IMR-90 (cell line): ENCODE measurements at places on chromosomes 3 and 15.
A peak's percentile ranks its signal among the peaks of the same experiment; 100 is the strongest.

DNA sequence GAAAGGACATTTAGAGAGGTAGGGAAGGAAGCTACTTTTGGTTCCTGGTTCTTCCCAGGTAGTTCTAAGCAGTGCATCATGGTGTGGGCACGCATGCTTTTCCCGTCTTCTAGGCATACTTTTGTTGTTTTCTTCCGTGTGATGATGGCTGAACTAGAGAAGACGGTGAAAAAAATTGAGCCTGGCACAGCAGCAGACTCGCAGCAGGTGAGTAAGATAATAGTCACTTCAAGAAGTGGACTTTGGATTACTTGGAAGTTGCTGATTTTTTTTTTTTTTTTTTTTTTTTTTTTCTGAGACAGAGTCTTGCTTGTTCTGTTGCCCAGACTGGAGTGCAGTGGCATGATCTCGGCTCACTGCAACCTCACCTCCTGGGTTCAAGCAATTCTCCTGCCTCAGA is 17.9 kb downstream of the FANCD2OS start:
- peaks cover 8% of the 10 kb centered on the region; the same call in 1 of the 2 replicates for H3K36me3 ChIP-seq
- H3K27ac ChIP-seq, result no peak overlapping the region
- no peak overlapping the region for H3K4me3 ChIP-seq
- H3K4me1 ChIP-seq, result no peaks in the 10 kb centered on the region
- H3K27me3 ChIP-seq, result no peaks in the 10 kb centered on the region
- no peak for DNase-seq

DNA sequence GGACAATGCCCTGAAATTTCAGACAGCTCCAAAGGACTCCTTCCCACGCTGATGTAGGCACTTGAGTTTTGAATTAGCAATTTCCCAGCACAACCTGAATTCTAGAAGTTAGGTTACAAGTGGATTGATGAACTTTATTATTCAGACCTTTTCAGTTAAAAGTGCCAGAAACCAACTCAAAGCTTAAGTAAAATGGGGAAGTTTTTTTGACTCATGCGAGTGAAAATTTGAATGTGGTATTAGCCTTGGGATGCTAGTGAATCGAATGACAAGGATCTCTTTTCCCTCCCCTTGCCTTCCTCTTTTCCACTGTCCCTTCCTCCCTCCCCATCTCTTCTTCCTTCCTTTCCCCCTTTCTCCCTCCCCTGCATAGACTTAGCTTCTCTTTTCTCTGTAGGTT is 295.1 kb upstream of the PROK2 start:
- no peaks in the 10 kb centered on the region for H3K4me1 ChIP-seq
- H3K4me3 ChIP-seq, result no peak overlapping the region
- peaks cover 4% of the 10 kb centered on the region for H3K27me3 ChIP-seq
- no peak overlapping the region for H3K27ac ChIP-seq
- no peaks in the 10 kb centered on the region for H3K36me3 ChIP-seq
- no peak for DNase-seq

DNA sequence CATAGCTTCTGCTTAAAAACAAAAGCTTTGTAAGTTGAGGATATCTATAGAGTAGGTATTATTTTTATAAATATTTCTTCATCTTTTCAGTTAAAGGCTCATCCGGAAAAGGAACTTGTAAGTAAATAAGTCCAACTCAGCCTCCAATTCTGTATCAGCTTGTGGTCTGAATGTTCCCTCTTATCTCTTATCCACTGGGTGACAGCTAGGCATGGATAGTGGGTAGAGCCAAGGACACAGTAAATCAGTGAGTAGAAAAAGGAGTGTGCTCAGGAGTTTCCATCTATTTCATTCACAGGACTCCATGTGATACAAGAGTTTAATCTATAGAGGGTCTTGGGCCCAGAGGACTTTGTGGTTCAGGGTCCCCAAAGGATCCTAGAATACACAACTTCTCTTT is 50.9 kb downstream of the FRMD5 start:
- DNase-seq, result no peak
- H3K36me3 ChIP-seq, result no peaks in the 10 kb centered on the region
- no peak overlapping the region for H3K27ac ChIP-seq
- no peaks in the 10 kb centered on the region for H3K4me1 ChIP-seq

DNA sequence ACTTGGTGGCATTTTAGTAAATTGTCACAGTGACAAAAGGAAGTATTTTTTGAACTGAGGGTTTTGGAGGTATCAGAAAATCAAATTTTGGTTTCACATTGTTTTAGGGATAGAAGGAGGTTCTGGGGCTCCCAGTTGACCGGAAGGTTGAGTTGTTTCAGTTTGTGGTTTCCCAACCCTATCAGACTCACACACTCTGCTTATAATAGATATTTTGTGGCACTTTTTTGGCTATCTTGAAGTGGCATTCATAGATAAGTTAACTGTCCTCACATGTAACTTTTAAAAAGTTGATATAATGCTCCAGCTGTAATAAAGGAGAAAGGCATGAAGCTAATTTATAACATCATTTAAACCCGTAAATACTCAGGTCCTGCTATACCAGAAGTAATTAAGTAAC is 12.8 kb downstream of the ARMC8 start:
- no peaks in the 10 kb centered on the region; the same call in 1 of the 2 replicates for H3K36me3 ChIP-seq
- H3K27me3 ChIP-seq, result no peaks in the 10 kb centered on the region
- DNase-seq, result no peak
- H3K27ac ChIP-seq, result no peak overlapping the region
- H3K4me1 ChIP-seq, result no peaks in the 10 kb centered on the region

- H3K4me1 ChIP-seq, result no peaks in the 10 kb centered on the region
- H3K27ac ChIP-seq, result no peak overlapping the region
- DNase-seq, result no peak
- no peaks in the 10 kb centered on the region for H3K36me3 ChIP-seq
These were observed 118.0 kb upstream of the SLC24A5 start for GRCh38 chr15:48002767-48003166.

DNA sequence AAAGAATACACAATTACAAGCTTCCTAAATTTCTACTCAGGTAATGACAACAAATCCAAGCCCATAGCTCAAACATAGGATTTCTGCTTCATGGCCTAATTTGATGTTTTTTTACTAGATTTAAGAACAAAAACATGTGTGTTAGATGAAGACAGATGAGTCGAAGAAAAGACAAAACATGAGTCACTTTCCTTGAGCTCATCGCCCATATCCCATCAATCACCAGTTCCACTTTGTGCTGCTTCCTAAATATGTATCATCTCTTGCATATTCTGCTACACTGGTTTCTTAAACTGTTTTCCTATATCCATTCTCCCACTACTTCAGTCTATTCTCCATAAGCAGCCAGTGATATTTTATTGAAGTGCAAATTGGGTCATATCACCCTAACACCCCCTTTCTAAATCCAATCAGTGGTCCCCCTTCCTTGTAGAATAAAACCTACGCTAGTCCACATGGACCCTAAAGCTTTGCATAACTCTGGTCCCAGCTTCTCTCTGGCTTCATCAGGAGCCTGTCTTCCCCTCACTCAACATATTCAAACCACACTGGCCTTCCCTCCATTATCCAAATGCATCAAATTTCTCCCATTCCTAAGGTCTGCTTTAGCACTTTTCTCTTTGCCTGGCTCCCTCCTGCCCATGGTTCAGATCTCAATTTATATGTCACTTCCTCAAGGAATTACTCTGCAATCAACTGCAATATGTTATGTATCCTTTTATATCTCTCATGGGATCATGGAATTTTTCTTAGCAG is 1033.9 kb downstream of the FHIT start:
- H3K27me3 ChIP-seq, result no peaks in the 10 kb centered on the region
- H3K4me3 ChIP-seq, result no peak overlapping the region
- no peak overlapping the region for H3K27ac ChIP-seq
- DNase-seq, result peak; percentile 2
- H3K4me1 ChIP-seq, result no peaks in the 10 kb centered on the region

GRCh38 chr15:74380361-74381189 is 13.1 kb upstream of the CYP11A1 start:
- H3K4me3 ChIP-seq, result no peak overlapping the region
- no peak overlapping the region for H3K27ac ChIP-seq
- DNase-seq, result no peak
- H3K27me3 ChIP-seq, result no peaks in the 10 kb centered on the region

GRCh38 chr3:98580401-98581386 is 12.7 kb downstream of the CPOX start:
- H3K27me3 ChIP-seq, result no peaks in the 10 kb centered on the region
- no peak overlapping the region for H3K27ac ChIP-seq
- H3K4me3 ChIP-seq, result no peak overlapping the region
- peaks cover 17% of the 10 kb centered on the region for H3K36me3 ChIP-seq
- no peak for DNase-seq

- DNase-seq, result no peak
- no peak overlapping the region for H3K4me3 ChIP-seq
- H3K36me3 ChIP-seq, result no peaks in the 10 kb centered on the region
- no peak overlapping the region for H3K27ac ChIP-seq
These were observed 15.0 kb upstream of the FAM174B start for GRCh38 chr15:92670621-92671020.

- no peak for DNase-seq
- no peaks in the 10 kb centered on the region for H3K36me3 ChIP-seq
- H3K4me3 ChIP-seq, result no peak overlapping the region
- peaks cover 3% of the 10 kb centered on the region; the same call in 1 of the 2 replicates for H3K27me3 ChIP-seq
- peaks cover 4% of the 10 kb centered on the region; the same call in 1 of the 2 replicates for H3K4me1 ChIP-seq
These were observed 11.2 kb upstream of the ABTB1 start for GRCh38 chr3:127661600-127661999.

GRCh38 chr3:8519156-8519555 is 17.5 kb downstream of the LMCD1 start:
- H3K27me3 ChIP-seq, result no peaks in the 10 kb centered on the region
- peaks cover 5% of the 10 kb centered on the region for H3K36me3 ChIP-seq
- H3K4me1 ChIP-seq, result peaks cover 20% of the 10 kb centered on the region
- DNase-seq, result peak; percentile 90
- no peak overlapping the region; the same call in 1 of the 2 replicates for H3K27ac ChIP-seq

- no peaks in the 10 kb centered on the region for H3K36me3 ChIP-seq
- peaks cover 25% of the 10 kb centered on the region for H3K4me1 ChIP-seq
- no peak for DNase-seq
These were observed 146.1 kb upstream of the TPM1 start for GRCh38 chr15:62896380-62896866.

GRCh38 chr3:11510356-11510755 is 133.4 kb downstream of the VGLL4 start:
- no peak for DNase-seq
- H3K27ac ChIP-seq, result peak overlapping the region; percentile 16; the same call in 1 of the 2 replicates
- peaks cover 22% of the 10 kb centered on the region for H3K4me1 ChIP-seq
- H3K4me3 ChIP-seq, result no peak overlapping the region

GRCh38 chr3:151386056-151386455 is 1.5 kb upstream of the P2RY12 start:
- no peak overlapping the region for H3K4me3 ChIP-seq
- H3K36me3 ChIP-seq, result no peaks in the 10 kb centered on the region
- no peaks in the 10 kb centered on the region for H3K27me3 ChIP-seq
- no peaks in the 10 kb centered on the region for H3K4me1 ChIP-seq

- H3K27ac ChIP-seq, result no peak overlapping the region
- H3K4me3 ChIP-seq, result no peak overlapping the region
- DNase-seq, result peak; percentile 49
- H3K36me3 ChIP-seq, result no peaks in the 10 kb centered on the region
- H3K27me3 ChIP-seq, result no peaks in the 10 kb centered on the region; the same call in 1 of the 2 replicates
These were observed 48.8 kb upstream of the PRTG start for GRCh38 chr15:55791551-55792400.

GRCh38 chr3:49269443-49270155 is 7.4 kb downstream of the C3orf62 start:
- H3K36me3 ChIP-seq, result peaks cover 5% of the 10 kb centered on the region; the same call in 1 of the 2 replicates
- no peaks in the 10 kb centered on the region for H3K27me3 ChIP-seq
- H3K27ac ChIP-seq, result no peak overlapping the region
- no peak overlapping the region for H3K4me3 ChIP-seq

GRCh38 chr3:66224220-66224619 is 3.4 kb downstream of the SLC25A26 start:
- DNase-seq, result no peak
- H3K4me1 ChIP-seq, result no peaks in the 10 kb centered on the region
- H3K4me3 ChIP-seq, result no peak overlapping the region
- no peaks in the 10 kb centered on the region for H3K36me3 ChIP-seq
- no peak overlapping the region for H3K27ac ChIP-seq

DNA sequence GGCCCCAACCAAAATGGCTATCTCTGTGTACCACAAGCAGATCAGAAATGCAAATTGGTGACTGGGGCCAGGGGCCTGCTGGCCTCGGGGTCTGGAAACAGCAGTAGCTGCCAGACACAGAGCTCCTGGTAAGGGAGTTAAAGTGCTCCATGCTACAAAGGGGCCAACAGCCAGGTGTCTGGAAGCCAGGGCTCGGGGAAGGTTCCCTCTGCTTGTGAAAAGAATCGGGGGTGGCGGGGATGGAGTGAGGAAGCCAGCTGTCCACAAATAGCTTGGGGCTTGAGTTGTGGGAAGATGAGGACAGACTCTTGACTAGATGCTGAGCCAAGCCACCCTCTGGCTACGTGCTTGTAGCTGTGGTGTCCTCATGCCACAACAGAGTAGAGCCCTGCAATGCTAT is 39.3 kb downstream of the CHRD start:
- H3K4me3 ChIP-seq, result no peak overlapping the region
- peaks cover 19% of the 10 kb centered on the region for H3K27me3 ChIP-seq
- H3K27ac ChIP-seq, result no peak overlapping the region
- no peaks in the 10 kb centered on the region for H3K36me3 ChIP-seq
- H3K4me1 ChIP-seq, result no peaks in the 10 kb centered on the region
- no peak for DNase-seq

- H3K4me1 ChIP-seq, result peaks cover 11% of the 10 kb centered on the region
- H3K27me3 ChIP-seq, result no peaks in the 10 kb centered on the region
- H3K36me3 ChIP-seq, result no peaks in the 10 kb centered on the region
- no peak overlapping the region for H3K4me3 ChIP-seq
- H3K27ac ChIP-seq, result no peak overlapping the region; the same call in none of the 2 replicates
- peak; percentile 94 for DNase-seq
These were observed 49.7 kb upstream of the FBN1 start for GRCh38 chr15:48695088-48695826.

GRCh38 chr3:140187028-140187427 is 252.0 kb downstream of the CLSTN2 start:
- H3K27me3 ChIP-seq, result no peaks in the 10 kb centered on the region
- no peaks in the 10 kb centered on the region for H3K36me3 ChIP-seq
- H3K4me1 ChIP-seq, result no peaks in the 10 kb centered on the region
- no peak overlapping the region for H3K27ac ChIP-seq

GRCh38 chr3:87397211-87397610 is 120.8 kb upstream of the POU1F1 start:
- H3K4me1 ChIP-seq, result no peaks in the 10 kb centered on the region
- no peak overlapping the region for H3K4me3 ChIP-seq
- no peak overlapping the region for H3K27ac ChIP-seq
- DNase-seq, result peak; percentile 0
- no peaks in the 10 kb centered on the region for H3K27me3 ChIP-seq
- no peaks in the 10 kb centered on the region for H3K36me3 ChIP-seq

- H3K36me3 ChIP-seq, result no peaks in the 10 kb centered on the region
- H3K27me3 ChIP-seq, result no peaks in the 10 kb centered on the region
- no peak overlapping the region for H3K27ac ChIP-seq
- no peak overlapping the region for H3K4me3 ChIP-seq
- DNase-seq, result no peak
- H3K4me1 ChIP-seq, result peaks cover 2% of the 10 kb centered on the region
These were observed 31.6 kb downstream of the TLNRD1 start for GRCh38 chr15:81032355-81032754.

GRCh38 chr15:40695469-40695890 is 506 bp downstream of the RAD51 start:
- peaks cover 7% of the 10 kb centered on the region for H3K36me3 ChIP-seq
- DNase-seq, result peak; percentile 11
- H3K27me3 ChIP-seq, result no peaks in the 10 kb centered on the region
- H3K27ac ChIP-seq, result peak overlapping the region; percentile 16
